ENCODE measurements at places on chromosomes 2 and 18.

- no peak for DNase-seq
Measured at GRCh38 chr18:47036927-47037578, 1.6 kb upstream of the ELOA2 start.

DNA sequence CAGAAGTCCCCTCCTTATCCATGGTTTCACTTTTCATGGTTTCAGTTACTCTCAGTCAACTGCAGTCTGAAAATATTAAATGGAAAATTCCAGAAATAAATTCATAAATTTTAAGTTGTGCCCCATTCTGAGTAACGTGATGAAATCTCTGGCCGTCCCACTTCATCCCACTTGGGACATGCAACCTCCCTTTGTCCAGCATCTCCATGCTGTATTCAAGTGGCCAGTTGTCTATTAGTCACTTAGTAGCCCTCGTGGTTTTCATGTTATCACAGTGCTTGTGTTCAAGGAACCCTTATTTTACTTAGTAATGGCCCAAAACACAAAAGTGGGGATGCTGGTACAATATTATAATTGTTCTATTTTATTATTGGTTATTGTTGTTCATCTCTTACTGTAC lies 18.0 kb upstream of the DAPL1 start:
- no peak for DNase-seq

- no peak for DNase-seq
Measured at GRCh38 chr2:86416146-86416545, 25.0 kb upstream of the KDM3A start.

DNA sequence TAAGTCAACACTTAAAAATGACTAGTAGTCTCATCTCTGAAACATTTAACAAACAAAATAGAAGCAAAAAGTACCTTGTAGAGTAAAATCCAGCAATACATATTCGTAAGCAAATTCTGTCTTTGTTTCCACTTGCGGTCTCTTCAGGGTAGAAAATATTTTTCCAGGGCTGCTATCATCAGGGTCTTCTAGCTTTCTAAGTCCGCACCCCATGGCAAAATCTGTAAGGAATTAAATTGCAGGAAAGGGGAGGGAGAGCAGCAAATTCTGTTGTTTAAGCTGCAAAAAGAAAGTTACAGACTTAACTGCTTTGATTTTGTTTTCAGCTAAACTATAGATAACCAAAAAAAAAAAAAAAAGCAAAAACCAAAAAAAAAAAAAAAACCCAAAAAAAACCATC lies at the start of gene RFTN2:
TSS of gene RFTN2 (minus strand) at position 342 of the 400 bp plus-strand sequence. CDS start at position 213, 129 bp downstream.
- DNase-seq, result no peak

- DNase-seq, result no peak
Measured at GRCh38 chr2:62050456-62051045, 145.1 kb downstream of the COMMD1 start.

DNA sequence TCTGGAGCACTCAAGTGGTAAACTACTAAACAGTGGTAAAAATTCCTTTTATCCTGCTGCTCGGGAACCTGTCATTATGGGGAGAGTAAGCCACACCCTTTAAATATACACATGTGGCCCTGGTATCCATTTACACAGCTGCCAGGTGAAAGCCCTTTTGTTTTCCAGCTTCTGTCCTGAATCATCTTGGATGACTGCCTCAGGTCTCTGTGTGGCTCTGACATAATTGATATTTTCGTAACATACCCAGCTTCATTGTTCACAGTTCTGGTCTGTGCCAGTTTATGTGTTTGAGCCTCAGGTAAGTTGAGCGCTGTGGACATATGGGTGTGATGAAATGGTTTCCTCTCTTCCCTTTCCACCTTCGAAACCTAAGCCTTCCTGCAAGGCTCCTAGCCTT lies 15.7 kb upstream of the TTC39C start:
- no peak for DNase-seq

DNA sequence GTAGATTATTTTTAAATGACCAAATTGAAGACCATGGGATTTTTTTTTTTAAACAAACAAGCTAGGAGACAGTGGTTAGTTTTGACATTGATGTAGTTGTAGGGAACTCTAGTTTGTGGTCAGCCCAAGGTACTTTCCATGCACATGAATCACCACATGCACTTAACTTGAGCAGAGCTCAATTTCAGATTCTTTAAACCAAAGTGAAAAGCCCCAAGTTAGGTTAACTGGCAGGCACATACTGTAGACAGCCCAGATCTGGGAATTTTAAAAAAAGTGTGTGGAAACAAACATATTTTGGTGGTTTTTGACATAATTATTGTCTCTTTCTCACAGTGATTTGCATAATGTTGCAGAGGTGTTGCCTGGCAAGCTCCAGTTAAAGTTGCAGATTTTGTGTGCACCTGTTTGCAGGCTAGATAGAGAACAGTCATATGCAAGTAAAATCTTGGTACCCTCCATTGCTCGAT lies 88.4 kb downstream of the BCL2L11 start:
- DNase-seq, result no peak

DNA sequence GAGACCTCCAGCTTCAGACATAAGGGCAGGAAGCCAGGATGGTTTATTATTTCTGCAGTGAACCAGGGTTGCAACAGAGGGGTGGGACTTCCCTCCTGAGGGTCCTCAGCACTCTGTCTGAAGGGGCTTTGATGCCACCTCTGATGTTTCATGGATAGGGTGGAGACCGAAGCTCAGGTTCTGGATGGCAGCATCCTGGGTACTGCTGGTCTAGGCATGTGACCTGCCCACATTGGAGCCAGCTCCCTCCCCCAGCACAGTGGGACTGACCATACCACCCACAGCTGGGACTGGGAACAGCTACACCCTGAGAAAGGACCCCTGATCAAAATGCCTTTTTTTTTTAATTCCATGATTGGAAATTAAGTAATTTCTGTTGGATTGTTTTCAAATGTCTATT lies 355.2 kb downstream of the ZNF516 start:
- DNase-seq, result no peak

- no peak for DNase-seq
Measured at GRCh38 chr2:212841460-212841859, 302.9 kb upstream of the ERBB4 start.

DNA sequence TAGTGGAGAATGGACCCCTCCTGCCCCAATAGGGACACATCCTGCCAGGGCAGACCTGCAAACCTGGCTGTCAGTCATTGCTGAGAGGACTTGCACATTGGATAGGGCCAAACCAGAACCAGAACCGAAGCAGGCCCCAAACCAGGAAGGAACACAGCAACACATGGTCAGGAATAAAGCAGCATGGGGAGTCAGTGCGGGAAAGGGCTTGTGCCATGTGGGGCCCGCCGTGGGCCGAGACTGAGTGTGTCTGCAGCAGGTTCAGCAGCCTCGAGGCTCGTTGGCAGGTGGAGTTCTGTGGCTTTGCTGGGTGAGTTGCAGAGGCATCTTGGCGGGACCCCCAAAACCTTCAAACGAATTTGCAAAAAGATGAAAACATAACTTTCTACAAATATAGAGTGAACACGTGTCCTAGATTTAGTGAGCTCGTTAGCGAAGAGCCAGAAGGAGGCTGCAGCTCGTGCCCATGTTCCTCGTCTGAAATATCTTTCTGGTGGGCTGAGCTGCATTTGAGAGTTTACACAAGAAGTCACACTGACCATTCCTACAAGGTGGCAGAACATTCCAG lies 44.9 kb upstream of the LDLRAD4 start:
- no peak for DNase-seq

- DNase-seq, result no peak
Measured at GRCh38 chr18:70384181-70384790, 95.4 kb downstream of the SOCS6 start.

- no peak for DNase-seq
Measured at GRCh38 chr2:142668420-142668819, 209.0 kb upstream of the KYNU start.

GRCh38 chr18:73366713-73367112 lies 498.9 kb upstream of the NETO1 start:
- DNase-seq, result no peak

GRCh38 chr2:228556717-228557116 lies 375.2 kb upstream of the SPHKAP start:
- DNase-seq, result no peak

DNA sequence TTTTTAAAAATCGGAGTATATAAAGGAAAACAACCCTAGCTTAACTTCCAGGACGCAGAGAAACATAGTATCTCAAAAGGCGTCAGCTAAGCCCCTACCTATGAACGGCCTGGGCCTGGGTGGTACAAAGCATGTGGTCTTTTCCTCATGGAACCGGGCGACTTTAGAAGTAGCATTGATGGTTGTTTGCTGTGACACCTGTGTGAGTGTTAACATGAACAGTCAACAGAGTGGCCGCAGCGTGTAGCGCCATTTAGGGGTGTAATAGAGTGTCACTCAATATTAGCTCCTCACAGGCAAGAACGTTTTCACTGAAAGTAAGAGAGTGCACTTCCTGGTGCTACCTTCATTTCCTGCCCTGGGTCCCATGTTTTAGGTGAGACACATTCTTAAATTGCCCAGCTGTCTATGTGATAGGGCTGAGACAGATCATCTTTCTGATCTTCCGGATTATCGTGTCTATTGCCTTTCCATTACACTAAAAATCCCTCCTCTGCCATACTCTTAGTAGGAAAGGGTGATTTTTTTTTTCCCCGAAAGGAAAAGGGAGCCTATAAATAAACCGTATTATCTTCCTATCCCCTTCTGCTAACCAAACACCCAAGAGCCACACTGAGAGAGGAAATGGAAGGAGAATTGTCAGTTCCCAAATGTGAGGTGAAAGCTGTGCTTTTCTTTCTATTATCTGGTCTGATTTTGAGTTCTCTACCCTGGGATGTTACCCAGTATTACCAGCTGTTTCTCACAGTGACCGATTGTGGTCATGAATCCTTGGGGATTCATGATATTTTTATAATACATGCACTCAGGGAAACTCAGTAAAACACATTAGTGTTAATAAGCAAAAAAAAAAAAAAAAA lies 1.3 kb downstream of the GORASP2 start:
- no peak for DNase-seq

- DNase-seq, result no peak
Measured at GRCh38 chr18:39571511-39571910, 2005.9 kb upstream of the CELF4 start.

GRCh38 chr2:158491072-158491471 lies 34.3 kb downstream of the PKP4 start:
- DNase-seq, result no peak

GRCh38 chr2:214713080-214713830 lies 96.2 kb downstream of the BARD1 start:
- DNase-seq, result no peak

DNA sequence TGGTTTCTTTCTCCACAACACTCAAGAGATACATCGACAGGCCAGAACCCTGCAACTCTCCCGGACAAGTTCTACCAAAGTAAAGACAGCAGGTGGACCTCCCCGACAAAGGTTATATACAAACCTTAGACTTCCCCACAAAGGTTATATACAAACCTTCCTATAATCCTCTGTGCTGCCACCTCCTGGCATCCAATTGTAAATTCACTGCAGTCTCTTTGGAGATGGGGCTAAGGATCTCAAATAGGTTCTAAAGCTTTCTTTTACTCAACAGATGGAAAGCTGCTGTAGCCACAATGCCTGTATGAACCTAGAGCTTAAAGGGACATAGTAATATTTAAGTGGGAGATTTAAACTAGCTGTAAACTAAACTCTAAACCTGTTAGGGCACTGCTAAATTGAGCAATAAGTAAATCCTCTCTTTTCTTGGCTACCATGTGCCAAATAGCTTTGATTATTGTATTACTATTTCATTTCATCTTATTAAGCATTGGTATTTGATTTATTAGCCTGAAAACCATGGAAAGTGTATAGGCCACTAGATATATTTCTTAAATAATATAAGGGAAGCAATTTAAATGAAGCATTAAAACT lies 9.8 kb upstream of the MREG start:
- DNase-seq, result no peak

DNA sequence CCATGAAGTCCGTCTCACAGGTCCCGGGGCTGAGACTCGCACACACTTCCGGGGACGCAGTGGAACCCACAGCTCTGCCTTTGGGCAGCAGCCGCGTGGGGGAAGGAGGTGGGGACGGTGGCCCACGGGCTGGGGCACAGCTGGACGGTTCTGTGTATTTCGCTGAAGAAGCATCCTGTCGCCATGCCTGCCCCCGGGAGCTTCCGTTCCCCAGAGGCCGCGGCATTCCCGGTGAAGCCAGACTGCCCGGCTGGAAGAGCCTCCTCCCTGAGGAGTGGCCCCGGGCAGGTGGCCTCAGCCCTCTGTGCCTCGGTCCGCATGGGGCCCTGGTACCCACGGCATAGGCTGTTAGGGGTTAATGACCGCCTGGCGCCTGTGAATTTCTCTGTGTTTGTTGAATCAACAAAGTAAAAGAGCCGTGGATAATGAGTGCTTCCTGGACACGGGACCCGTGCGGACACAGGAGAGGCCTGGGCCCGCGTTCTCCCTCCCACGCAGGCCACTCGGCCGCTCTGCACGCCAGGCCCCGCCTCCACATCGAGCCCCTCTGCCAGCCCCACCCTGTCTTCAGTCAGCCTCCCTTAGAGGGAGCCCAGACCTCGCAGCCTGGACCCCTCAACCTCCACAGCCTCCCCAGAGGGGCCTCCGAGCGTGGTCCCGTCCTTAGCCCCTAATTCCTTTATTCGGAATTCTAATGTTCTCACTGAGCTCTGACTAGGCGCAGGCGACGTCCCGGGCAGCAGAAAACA lies 51.0 kb downstream of the KCNG2 start:
- DNase-seq, result no peak

DNA sequence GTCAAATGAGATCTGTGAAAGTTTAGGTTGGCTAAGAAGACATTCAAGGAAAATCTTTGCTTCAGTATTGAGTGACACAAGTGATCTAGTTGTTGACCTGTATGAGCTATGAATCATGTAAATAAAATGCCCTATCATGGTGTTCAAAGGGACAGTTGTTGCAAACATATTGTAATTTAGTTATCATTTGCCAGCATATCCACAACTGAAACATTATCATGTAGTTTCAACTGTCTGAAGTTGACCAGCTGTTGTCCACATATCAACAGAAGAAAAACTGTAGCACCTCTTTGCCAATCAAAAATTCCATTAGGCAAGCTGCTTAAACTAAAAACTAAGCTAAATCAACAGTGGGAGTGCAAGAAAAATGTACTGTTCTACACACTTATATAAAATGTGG lies 527.1 kb upstream of the NRXN1 start:
- no peak for DNase-seq

GRCh38 chr18:2515908-2516625 lies 55.2 kb downstream of the METTL4 start:
- DNase-seq, result no peak

DNA sequence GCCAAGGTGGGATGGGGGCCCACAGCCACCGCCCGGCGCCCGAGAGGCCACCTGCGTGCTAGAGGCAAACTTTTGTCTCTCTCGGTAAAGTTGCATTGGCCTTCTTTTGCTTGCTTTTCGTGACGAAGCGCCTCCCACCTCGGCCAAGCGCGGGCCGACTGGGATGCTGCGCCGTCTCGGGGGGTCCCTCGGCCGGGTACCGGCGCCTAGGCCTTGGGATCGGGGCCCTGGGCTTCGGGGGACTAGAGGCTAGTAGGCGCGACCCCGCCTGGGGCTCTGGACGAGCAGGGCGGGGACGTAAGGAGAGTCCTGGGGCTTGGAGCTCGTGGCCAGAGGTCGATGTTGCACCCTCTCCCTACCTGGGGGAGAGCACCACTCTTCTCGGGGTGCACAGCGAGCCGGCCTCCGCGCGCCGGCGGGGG lies 545 bp downstream of the GLI2 start:
- DNase-seq, result peak; percentile 75

- DNase-seq, result no peak
Measured at GRCh38 chr2:215556979-215557378, 121.1 kb upstream of the FN1 start.

- peak; percentile 64 for DNase-seq
Measured at GRCh38 chr18:48668466-48669179, 129.8 kb downstream of the CTIF start.
